ENCODE measurements at places on chromosomes 5 and 9. TPM values are rescaled to one million over a fixed set of nuclear protein-coding genes. Genes with fewer than 3 reads are reported as not detected.
A peak's percentile ranks its signal among the peaks of the same experiment; 100 is the strongest.

DNA sequence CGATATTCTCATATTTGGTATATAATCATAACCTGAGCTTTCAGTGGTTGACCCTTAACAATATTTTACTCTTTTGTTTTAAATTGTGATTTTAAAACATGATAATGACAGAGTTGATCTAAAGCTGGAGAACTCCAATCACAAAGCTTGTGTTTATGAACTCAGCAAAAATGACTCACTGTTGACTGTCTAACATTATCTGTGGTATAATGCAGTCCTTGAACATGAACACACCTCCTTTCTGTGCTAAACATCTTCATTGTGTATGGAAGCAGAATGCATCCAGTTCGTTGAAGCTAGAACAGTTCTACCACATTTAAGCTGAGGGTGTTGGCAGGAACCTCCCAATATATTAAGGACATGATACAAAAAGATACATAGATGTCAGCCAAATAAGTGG lies 1030.2 kb upstream of the SEMA6A start:
- no peak for DNase-seq
- no peaks in the 10 kb centered on the region for H3K36me3 ChIP-seq
- no peak overlapping the region for H3K4me3 ChIP-seq
- H3K27me3 ChIP-seq: no peaks in the 10 kb centered on the region

GRCh38 chr5:141722266-141722665 lies 40.2 kb upstream of the ARAP3 start:
- H3K27me3 ChIP-seq: no peaks in the 10 kb centered on the region
- H3K4me3 ChIP-seq: no peak overlapping the region
- H3K27ac ChIP-seq: no peak overlapping the region
- no peaks in the 10 kb centered on the region for H3K36me3 ChIP-seq
- DNase-seq: no peak

DNA sequence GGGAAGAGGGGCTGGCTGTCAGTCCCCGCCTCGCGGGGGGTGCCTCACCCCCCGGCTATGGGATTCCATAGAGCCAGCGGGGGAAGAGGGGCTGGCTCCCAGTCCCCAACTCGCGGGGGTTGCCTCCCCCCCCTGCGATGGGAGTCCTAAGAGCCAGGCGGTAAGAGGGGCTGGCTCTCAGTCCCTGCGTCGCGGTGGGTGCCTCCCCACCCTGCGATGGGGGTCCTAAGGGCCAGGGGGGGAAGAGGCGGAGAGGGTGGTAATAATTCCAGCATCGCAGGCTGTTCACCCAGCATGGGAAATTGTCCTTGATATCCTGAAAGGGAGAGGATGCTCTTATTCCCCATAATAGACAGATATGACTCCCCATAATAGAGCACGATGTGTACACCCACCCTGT lies 9.6 kb upstream of the LCN2 start:
- no peaks in the 10 kb centered on the region for H3K4me1 ChIP-seq
- no peak overlapping the region for H3K27ac ChIP-seq
- DNase-seq: no peak
- H3K36me3 ChIP-seq: no peaks in the 10 kb centered on the region
- H3K27me3 ChIP-seq: no peaks in the 10 kb centered on the region

DNA sequence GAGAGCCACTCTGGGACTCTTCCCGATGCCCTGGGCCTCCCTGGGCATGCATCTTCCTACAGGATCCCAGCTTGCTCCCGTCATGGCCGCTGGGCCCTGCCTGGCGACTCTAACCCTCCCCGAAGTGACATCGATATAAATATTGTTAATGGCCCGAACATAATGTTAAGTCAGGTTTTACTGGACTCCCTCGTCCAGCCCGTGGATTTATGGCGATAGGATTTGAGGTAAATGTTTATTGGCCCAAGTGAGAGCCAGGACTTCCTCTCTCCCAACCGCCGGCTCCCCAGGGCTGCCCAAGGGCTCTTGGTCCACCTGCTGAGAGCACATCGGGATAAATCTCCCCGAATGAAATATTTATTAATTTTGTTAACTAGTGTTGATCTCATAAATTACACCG lies 246.3 kb downstream of the PBX3 start:
- no peaks in the 10 kb centered on the region for H3K4me1 ChIP-seq
- H3K27ac ChIP-seq: no peak overlapping the region
- no peaks in the 10 kb centered on the region for H3K27me3 ChIP-seq
- H3K4me3 ChIP-seq: no peak overlapping the region
- DNase-seq: no peak

- H3K27ac ChIP-seq: no peak overlapping the region
- no peaks in the 10 kb centered on the region for H3K27me3 ChIP-seq
- H3K36me3 ChIP-seq: no peaks in the 10 kb centered on the region
Measured at GRCh38 chr5:179176571-179177230, 116.5 kb downstream of the ZNF354C start.

- H3K36me3 ChIP-seq: no peaks in the 10 kb centered on the region
- H3K4me1 ChIP-seq: no peaks in the 10 kb centered on the region
- no peaks in the 10 kb centered on the region for H3K27me3 ChIP-seq
- H3K4me3 ChIP-seq: no peak overlapping the region
- H3K27ac ChIP-seq: no peak overlapping the region
- no peak for DNase-seq
Measured at GRCh38 chr5:133801955-133802751, 166.3 kb downstream of the C5orf15 start.

- H3K36me3 ChIP-seq: no peaks in the 10 kb centered on the region
- no peak overlapping the region for H3K27ac ChIP-seq
- H3K27me3 ChIP-seq: no peaks in the 10 kb centered on the region
- peaks cover 6% of the 10 kb centered on the region for H3K4me1 ChIP-seq
- DNase-seq: no peak
Measured at GRCh38 chr5:143101121-143101520, 302.4 kb downstream of the NR3C1 start.

DNA sequence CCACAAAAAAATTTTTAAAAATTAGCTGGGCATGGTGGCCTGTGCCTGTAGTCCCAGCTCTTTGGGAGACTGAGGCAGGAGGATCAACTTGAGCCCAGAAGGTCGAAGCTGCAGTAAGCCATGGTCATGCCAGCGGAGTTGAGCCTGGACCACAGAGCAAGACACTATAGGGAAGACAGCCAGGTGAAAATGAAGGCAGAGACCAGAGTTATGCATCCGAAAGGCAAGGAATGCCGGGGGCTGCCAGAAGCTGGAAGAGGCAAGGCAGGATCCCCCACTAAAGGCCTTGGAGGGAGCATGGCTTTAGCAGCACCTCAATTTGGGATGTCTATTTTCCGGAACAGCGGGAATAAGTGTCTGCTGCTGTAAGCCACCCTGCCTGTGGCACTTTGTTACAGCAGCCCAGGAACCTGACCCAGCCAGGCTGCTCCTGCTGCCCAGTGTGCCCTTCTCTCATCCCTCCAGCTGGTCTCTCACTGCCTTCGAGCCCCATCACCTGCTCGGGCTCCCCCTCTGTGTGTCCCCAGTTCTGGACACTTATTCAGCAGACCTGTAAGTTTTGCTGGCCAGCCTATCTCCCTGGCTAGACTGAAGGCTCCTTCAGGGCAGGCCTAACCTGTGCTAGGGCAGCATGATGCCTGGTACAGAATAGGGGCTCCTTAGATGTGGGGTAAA lies 16.8 kb upstream of the JADE2 start:
- H3K27ac ChIP-seq: no peak overlapping the region
- H3K4me3 ChIP-seq: no peak overlapping the region
- H3K36me3 ChIP-seq: no peaks in the 10 kb centered on the region
- no peaks in the 10 kb centered on the region for H3K27me3 ChIP-seq

- H3K4me1 ChIP-seq: no peaks in the 10 kb centered on the region
- no peaks in the 10 kb centered on the region for H3K27me3 ChIP-seq
- no peak overlapping the region for H3K27ac ChIP-seq
- H3K4me3 ChIP-seq: no peak overlapping the region
Measured at GRCh38 chr9:98885575-98886295, 58.0 kb upstream of the COL15A1 start.

- no peak overlapping the region for H3K4me3 ChIP-seq
- no peaks in the 10 kb centered on the region for H3K27me3 ChIP-seq
- DNase-seq: no peak
- H3K27ac ChIP-seq: no peak overlapping the region
- H3K36me3 ChIP-seq: no peaks in the 10 kb centered on the region
- no peaks in the 10 kb centered on the region for H3K4me1 ChIP-seq
Measured at GRCh38 chr9:9565700-9566099, 1047.1 kb downstream of the PTPRD start.

GRCh38 chr5:136275601-136276000 lies 82.6 kb upstream of the SMIM32 start:
- no peaks in the 10 kb centered on the region for H3K4me1 ChIP-seq
- DNase-seq: no peak
- H3K36me3 ChIP-seq: no peaks in the 10 kb centered on the region
- no peaks in the 10 kb centered on the region for H3K27me3 ChIP-seq

GRCh38 chr9:137813651-137814415 lies 63.7 kb upstream of the CACNA1B start:
- H3K36me3 ChIP-seq: peaks cover 81% of the 10 kb centered on the region
- H3K27ac ChIP-seq: no peak overlapping the region
- no peaks in the 10 kb centered on the region for H3K27me3 ChIP-seq
- H3K4me1 ChIP-seq: no peaks in the 10 kb centered on the region

DNA sequence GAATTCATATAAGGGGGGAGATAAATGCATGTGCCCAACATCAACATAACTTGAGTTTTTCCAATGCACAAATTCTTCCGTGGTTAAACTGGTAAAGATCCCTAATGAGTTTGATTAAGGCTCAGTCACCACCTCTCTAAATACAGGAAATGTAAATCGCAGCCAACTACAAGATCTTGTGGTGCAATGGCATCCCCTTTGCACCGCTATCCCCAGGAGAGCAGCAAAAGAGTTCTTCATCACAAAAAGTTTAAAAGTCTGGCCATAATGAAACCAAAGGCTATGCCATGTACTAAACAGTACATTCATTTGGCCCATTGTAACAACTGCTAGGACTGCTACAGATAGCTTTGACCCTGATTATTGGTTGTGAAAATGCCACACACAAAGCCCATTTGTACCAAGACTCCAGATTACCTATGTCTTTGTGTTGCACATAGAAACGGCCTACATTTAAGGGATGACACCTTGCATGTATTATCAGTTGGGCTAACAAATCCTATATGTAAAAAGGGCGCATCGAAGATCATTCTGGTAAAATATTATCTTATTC lies 44.5 kb downstream of the ZNF608 start:
- no peaks in the 10 kb centered on the region for H3K27me3 ChIP-seq
- H3K4me1 ChIP-seq: no peaks in the 10 kb centered on the region
- no peaks in the 10 kb centered on the region for H3K36me3 ChIP-seq
- H3K27ac ChIP-seq: no peak overlapping the region
- no peak for DNase-seq
- no peak overlapping the region for H3K4me3 ChIP-seq

DNA sequence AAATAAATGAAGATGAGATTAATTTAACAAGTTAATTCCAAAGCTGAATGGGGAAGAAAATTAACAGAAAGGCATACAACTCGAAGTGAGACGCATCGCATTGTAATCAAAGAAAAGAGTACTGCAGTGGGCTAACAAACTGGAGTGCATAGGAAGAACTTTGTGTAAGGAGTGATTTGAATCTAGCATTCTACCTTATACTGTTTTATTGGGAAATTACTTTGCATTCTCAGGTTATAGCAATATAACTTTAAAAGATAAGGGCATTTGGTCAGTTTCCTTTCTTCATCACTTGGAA lies 124.5 kb upstream of the TLE4 start:
- DNase-seq: no peak
- no peaks in the 10 kb centered on the region for H3K27me3 ChIP-seq
- H3K27ac ChIP-seq: no peak overlapping the region
- H3K4me3 ChIP-seq: no peak overlapping the region
- no peaks in the 10 kb centered on the region for H3K36me3 ChIP-seq

DNA sequence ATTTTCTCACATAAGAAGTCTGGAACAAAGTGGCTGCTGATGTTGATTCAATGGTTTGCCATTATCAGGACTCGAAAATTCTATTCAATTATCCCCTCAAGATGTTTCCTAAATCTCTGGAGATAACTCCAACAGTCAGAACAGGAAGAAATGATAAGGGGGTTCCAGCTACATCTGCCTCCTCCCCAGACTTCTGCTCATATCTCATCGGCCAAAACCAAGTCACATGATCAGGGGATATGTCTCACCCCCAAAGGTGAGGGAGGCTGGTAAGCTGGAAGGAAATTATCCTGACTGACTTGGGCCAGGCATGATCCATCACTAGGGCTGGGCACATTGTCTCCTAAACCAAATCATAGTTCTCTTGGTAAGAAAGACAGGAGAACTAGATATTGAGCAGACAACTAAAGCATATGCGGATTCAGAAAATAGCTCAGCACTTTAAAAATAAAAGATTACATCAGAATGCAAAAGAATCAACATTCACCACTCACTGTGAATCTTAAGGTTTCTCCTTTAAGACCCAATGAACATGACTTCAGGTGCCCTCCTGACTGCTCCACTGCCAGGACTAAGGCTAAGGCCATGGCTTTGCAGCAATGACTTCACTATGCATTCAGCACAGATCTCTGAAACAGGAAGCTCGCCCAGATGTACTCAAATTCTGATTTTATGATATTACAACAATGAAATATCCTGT lies 306.3 kb downstream of the ENC1 start:
- H3K27ac ChIP-seq: no peak overlapping the region
- no peak overlapping the region for H3K4me3 ChIP-seq
- DNase-seq: no peak
- no peaks in the 10 kb centered on the region for H3K4me1 ChIP-seq
- no peaks in the 10 kb centered on the region for H3K36me3 ChIP-seq

DNA sequence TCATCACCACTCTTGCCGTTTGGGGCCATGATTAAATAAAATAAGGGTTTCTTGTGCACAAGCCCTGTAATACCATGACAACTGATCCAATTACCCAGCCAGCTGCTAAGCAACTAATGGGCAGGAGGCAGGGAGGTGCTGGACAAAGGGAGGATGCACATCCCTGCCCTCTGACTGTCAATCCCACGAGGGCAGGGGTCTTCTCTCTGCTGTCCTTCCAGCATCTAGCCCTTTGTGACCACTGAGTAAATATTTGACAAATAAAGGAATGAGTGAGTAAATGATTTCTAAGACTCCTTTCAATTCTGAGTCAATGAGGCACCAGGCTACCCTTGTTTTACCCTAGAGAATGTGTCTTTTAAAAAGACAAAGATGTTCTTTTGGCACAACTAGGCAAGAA lies 247.1 kb downstream of the SYK start:
- peaks cover 5% of the 10 kb centered on the region for H3K27me3 ChIP-seq
- H3K27ac ChIP-seq: no peak overlapping the region
- DNase-seq: no peak
- peaks cover 7% of the 10 kb centered on the region for H3K4me1 ChIP-seq
- no peak overlapping the region for H3K4me3 ChIP-seq

- H3K36me3 ChIP-seq: no peaks in the 10 kb centered on the region
- H3K4me1 ChIP-seq: no peaks in the 10 kb centered on the region
- no peak overlapping the region for H3K4me3 ChIP-seq
- DNase-seq: no peak
- no peak overlapping the region for H3K27ac ChIP-seq
Measured at GRCh38 chr5:26009742-26010141, 1028.6 kb downstream of the CDH9 start.

- no peaks in the 10 kb centered on the region for H3K27me3 ChIP-seq
- peaks cover 41% of the 10 kb centered on the region for H3K4me1 ChIP-seq
- no peaks in the 10 kb centered on the region for H3K36me3 ChIP-seq
- H3K27ac ChIP-seq: peak overlapping the region; percentile 22
Measured at GRCh38 chr5:160469156-160470144, 47.8 kb downstream of the PTTG1 start.

Gene CDC20B
- polyA plus RNA-seq: not detected

Gene ARL14EPL
- polyA plus RNA-seq: not detected

Gene SYK
- polyA plus RNA-seq: 0.31 TPM

Gene TAF11L10
- not detected for polyA plus RNA-seq

Gene NEURL1B
- not detected for polyA plus RNA-seq

Gene CAMK2A
- polyA plus RNA-seq: not detected

Gene LAMC3
- polyA plus RNA-seq: 0.07 TPM

Gene KIAA0825
- polyA plus RNA-seq: 0.68 TPM

Measured in naive thymus-derived CD4-positive, alpha-beta T cell (primary cell).